Activated CD8-positive, alpha-beta T cell treated with anti-CD3 and anti-CD28 coated beads, Interleukin-2, amount 10 ng/mL, durations not matched to agents 7 days and 5 days (primary cell): ENCODE measurements at places on chromosomes 12 and 14. TPM values are rescaled to one million over a fixed set of nuclear protein-coding genes. Genes with fewer than 3 reads are reported as not detected.

DNA sequence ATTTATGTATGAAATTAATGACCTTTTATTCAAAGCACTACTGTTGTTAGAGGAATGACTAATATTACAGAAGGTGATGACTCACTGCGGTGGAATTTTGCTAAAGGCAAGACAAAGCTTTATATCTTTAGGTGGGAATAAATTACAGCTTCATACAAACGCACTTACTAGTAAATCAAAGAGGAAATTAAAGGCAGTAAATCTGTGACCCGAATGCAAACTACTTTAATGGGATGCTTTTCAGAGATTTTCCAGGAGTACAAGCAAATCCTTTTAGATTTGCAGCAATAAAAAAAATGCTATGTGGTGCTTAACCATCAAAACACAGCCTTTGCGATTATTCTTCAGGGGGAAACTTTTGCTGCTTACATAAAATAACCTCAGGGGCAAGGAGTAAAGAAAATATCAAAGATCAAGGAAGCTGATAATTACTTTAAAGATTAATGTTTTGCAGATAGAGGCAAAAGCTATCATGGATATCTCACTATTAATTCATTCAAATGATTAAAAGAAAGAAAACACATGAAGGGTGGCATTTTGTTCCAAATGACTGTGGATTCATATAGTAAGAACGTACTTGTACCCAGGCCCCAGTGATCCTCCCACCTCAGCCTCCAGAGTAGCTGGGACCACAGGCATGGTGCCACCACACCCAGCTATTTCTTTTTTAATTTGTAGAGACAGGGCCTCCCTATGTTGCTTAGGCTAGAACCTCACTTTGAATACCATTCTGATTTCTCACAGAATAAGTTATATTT, 98.9 kb downstream of the DENND5B start:
- no peak for DNase-seq
- H3K27ac ChIP-seq: no peak overlapping the region
- no peaks in the 10 kb centered on the region for H3K36me3 ChIP-seq
- H3K27me3 ChIP-seq: peaks cover 5% of the 10 kb centered on the region

- no peaks in the 10 kb centered on the region for H3K36me3 ChIP-seq
- no peak overlapping the region for H3K4me3 ChIP-seq
- H3K27ac ChIP-seq: no peak overlapping the region
These were observed 135.3 kb downstream of the ACSS3 start for GRCh38 chr12:81212996-81213696.

DNA sequence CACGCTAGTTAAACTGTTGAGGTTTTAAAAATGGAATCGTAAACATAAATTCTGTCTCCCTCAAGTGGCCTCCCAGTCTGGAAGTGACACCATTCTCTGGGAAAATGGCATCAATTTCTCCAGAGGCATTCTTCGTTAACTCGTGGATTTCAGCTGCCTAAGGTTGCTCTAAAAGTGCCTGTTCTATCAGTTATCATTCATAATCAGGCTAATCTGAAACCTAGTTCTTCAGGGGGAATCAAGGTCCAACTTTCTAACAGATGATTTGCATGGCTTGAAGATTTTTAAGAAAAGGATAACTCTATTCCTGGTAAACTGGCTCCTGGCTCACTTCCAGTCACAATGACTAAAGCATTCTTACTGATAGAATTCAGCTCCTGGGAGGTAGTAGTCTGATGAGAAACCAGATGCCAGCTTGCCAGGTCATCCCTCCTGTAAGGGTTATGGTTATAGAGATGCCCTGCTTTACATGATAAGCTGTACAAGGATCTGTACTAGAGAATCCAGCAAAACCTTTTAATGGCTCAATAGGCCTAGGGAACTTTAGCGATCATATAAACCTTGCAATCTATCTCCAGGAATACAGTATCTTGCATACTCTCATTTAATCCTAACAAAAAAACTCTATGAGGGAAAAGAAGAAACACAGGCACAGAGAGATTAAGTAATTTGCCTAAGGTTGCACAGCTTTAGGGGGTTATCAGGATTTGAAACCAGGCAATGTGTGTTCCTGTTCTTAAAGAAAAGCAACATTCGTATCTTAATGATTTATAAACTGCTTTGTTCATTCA, 1.5 kb downstream of the L3HYPDH start:
- H3K4me1 ChIP-seq: peaks cover 62% of the 10 kb centered on the region
- DNase-seq: no peak
- no peaks in the 10 kb centered on the region for H3K27me3 ChIP-seq
- peak overlapping the region; percentile 88 for H3K27ac ChIP-seq

DNA sequence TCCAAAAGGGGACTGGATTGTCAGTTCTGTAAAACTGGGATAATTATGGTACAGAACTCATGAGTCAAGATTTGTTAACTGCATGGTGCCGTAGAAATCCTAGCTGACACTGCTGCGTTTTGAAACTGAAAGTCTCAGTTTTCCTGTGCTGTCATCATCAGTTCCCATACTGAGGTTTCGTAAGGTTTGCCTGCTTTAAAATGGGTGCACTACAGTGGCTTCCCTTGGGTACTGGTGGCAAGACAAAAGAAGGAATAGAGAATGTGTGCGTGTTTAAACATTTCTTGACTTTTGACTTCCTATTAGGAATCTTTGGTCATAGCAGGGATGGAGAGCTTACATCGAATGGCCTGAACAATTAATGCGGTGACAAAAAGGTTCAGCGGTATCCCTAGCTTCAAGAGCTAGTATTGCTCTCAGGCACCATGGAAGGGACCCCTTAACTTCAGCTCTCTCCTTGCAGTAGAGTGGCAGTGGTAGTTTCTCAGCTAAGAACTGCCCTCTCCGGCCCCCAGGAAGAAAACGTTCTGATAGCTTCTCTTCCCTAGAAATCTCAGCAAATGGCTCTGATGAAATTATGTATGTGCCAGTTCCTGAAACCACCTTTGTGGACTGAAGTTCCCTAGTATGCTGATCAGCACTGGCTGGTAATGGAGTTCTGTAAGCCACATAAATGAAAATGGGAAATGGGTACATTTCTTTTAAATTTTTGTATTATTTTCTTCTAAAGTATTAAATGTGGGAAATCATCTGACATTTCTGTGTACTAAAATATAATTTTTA, 28.9 kb downstream of the ANO6 start:
- H3K27ac ChIP-seq: no peak overlapping the region
- peaks cover 16% of the 10 kb centered on the region for H3K4me1 ChIP-seq
- H3K4me3 ChIP-seq: no peak overlapping the region
- peaks cover 15% of the 10 kb centered on the region for H3K36me3 ChIP-seq
- no peak for DNase-seq

- H3K4me3 ChIP-seq: no peak overlapping the region
- peaks cover 22% of the 10 kb centered on the region for H3K4me1 ChIP-seq
- H3K36me3 ChIP-seq: peaks cover 20% of the 10 kb centered on the region
- no peak for DNase-seq
- H3K27me3 ChIP-seq: no peaks in the 10 kb centered on the region
- no peak overlapping the region for H3K27ac ChIP-seq
These were observed 31.9 kb downstream of the FBXO34 start for GRCh38 chr14:55303125-55303499.

- no peak overlapping the region for H3K4me3 ChIP-seq
- H3K4me1 ChIP-seq: no peaks in the 10 kb centered on the region
- DNase-seq: no peak
- no peak overlapping the region for H3K27ac ChIP-seq
- H3K36me3 ChIP-seq: peaks cover 13% of the 10 kb centered on the region
These were observed 14.4 kb upstream of the ATF1 start for GRCh38 chr12:50749459-50749882.

GRCh38 chr14:78610994-78611393, 440.8 kb downstream of the NRXN3 start:
- H3K4me1 ChIP-seq: no peaks in the 10 kb centered on the region
- no peak overlapping the region for H3K27ac ChIP-seq
- H3K36me3 ChIP-seq: no peaks in the 10 kb centered on the region
- no peak for DNase-seq
- H3K27me3 ChIP-seq: peaks cover 7% of the 10 kb centered on the region
- no peak overlapping the region for H3K4me3 ChIP-seq

- H3K27me3 ChIP-seq: no peaks in the 10 kb centered on the region
- peak overlapping the region; percentile 13 for H3K4me3 ChIP-seq
- H3K36me3 ChIP-seq: peaks cover 34% of the 10 kb centered on the region
- H3K27ac ChIP-seq: peak overlapping the region; percentile 82
These were observed 311.8 kb downstream of the RPAP3 start for GRCh38 chr12:47394070-47394469.

DNA sequence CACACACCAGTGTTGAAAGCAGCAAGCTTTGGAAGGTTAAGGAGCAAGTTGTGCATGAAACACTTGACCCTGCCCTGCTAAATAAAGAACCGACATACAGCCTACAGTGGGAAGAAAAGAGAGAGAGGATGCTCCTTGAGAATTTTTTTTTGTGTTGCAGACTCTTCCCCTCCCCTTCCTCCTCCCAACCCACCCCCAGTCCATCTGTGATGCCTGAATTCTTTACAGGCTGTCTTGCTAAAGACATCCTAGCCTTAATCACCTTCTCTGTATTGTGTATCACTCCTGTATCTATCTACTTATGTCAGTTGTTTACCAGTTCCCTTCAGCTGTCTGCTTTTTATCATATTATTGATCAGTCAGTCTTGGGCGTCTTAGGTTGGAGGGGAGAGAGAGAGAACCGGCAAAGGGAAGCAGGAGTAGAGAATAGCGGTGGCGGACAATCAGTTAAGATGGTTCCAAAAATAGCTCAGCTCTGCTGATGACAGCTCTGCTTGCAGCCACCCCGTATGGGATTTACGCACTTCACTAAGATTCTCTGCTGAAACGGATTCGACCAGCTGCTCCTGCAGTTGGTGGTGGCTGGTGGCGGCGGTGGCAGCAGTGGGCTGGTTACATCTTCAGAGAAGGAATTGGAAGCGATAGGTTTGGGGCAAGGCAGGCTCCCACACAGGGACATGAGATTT, 664.7 kb downstream of the NRXN3 start:
- no peak for DNase-seq
- H3K27ac ChIP-seq: no peak overlapping the region
- H3K4me1 ChIP-seq: no peaks in the 10 kb centered on the region
- H3K36me3 ChIP-seq: no peaks in the 10 kb centered on the region

GRCh38 chr14:37088356-37089215, 83.8 kb downstream of the SLC25A21 start:
- H3K4me3 ChIP-seq: no peak overlapping the region
- no peak overlapping the region for H3K27ac ChIP-seq
- no peaks in the 10 kb centered on the region for H3K36me3 ChIP-seq

DNA sequence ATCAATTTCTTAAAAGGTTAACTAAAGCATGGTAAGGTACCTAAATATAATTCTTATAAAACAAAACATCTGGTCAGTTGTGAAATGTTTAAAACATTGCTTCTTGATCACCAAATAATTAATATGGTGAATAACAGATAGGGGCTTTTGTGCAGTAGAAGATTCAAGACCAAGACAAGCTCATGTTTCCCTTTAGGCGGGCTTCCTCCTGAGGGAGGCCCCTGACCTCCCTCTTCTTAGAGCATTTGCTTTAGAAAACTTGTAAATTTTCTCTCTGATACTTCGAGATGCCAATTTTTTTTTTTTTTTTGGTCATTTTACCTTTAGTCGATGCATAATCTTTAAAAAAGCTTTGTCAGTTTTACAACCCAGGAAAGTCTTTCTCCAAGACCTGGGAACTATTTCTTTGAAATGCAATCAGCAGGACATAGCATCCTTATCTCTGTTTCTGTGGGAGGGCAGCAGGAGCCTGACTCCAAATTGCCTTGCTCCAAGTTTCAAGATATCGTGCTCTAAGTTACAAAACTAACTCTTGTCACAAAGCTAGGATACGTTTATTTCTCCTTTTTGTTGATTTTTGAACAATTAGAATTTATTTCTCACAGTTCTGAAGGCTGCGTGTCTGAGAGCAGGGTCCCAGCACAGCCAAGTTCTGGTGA, 66.6 kb upstream of the BICD1 start:
- no peaks in the 10 kb centered on the region for H3K4me1 ChIP-seq
- H3K4me3 ChIP-seq: no peak overlapping the region
- no peaks in the 10 kb centered on the region for H3K27me3 ChIP-seq
- peaks cover 11% of the 10 kb centered on the region for H3K36me3 ChIP-seq
- H3K27ac ChIP-seq: no peak overlapping the region
- no peak for DNase-seq

DNA sequence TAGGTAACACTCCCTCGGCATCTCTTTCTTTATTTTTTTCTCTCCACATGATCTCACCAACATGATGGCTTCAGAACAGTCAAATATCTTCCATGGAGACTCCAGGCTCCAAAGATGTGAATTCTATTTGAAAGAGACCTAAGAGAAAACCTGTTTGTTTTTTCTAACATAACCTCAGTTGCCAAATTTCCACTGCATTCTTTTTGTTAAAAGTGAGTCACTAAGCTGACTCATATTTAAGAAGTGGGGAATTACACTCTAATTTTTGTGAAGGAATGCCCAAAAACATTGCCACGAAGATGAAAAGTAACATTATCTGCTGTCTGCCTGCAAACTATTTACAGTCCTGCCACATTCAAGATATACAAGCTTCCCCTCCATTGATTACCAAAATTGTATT, 1337.6 kb downstream of the LRFN5 start:
- H3K27me3 ChIP-seq: no peaks in the 10 kb centered on the region
- no peak overlapping the region for H3K27ac ChIP-seq
- no peaks in the 10 kb centered on the region for H3K36me3 ChIP-seq
- no peak for DNase-seq
- no peak overlapping the region for H3K4me3 ChIP-seq
- H3K4me1 ChIP-seq: no peaks in the 10 kb centered on the region

- no peak for DNase-seq
- peaks cover 19% of the 10 kb centered on the region for H3K4me1 ChIP-seq
- H3K27ac ChIP-seq: no peak overlapping the region
These were observed 1.0 kb upstream of the SINHCAF start for GRCh38 chr12:31326736-31327659.

GRCh38 chr14:104938436-104938835, 13.8 kb downstream of the PLD4 start:
- DNase-seq: no peak
- no peak overlapping the region for H3K4me3 ChIP-seq
- H3K27ac ChIP-seq: no peak overlapping the region
- no peaks in the 10 kb centered on the region for H3K4me1 ChIP-seq

- H3K27me3 ChIP-seq: no peaks in the 10 kb centered on the region
- DNase-seq: no peak
- peaks cover 5% of the 10 kb centered on the region for H3K36me3 ChIP-seq
These were observed 177.9 kb downstream of the ETV6 start for GRCh38 chr12:11827091-11828061.

DNA sequence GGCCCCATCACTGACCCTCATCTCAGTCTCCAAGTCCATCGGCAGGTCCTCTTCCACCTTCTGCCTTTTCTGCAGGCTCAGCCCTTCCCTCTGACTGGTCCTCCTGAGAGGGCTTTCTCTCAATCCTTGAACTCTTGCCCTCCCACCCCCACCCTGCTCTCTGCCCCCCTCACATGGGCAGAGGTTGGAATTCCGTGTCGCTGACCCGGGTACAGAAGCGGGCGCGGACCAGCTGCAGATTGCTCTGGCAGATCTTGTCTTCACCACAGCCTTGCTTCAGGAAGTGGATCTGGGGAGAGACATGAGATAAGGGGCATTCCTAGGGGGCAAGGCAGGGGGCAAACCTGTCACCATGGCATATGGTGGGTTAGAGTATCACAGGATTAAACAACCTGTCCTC, 12.4 kb downstream of the ITGA7 start:
- no peaks in the 10 kb centered on the region for H3K27me3 ChIP-seq
- no peak overlapping the region for H3K27ac ChIP-seq
- no peaks in the 10 kb centered on the region for H3K4me1 ChIP-seq
- H3K36me3 ChIP-seq: no peaks in the 10 kb centered on the region

GRCh38 chr12:20572451-20572850, 122.7 kb upstream of the SLCO1C1 start:
- no peak for DNase-seq
- no peaks in the 10 kb centered on the region for H3K4me1 ChIP-seq
- H3K27ac ChIP-seq: no peak overlapping the region
- no peak overlapping the region for H3K4me3 ChIP-seq
- no peaks in the 10 kb centered on the region for H3K27me3 ChIP-seq

OAS2 gene
- 237 TPM for total RNA-seq

PPP1R1A gene
- not detected for total RNA-seq

HOXC11 gene
- total RNA-seq: not detected

TAS2R19 gene
- total RNA-seq: 1.9 TPM

SLC10A1 gene
- total RNA-seq: not detected

GSG1 gene
- total RNA-seq: not detected

MBIP gene
- total RNA-seq: 23.0 TPM
